Neural crest cell (in vitro differentiated cells): ENCODE measurements at places on chromosomes 5 and 9. TPM values are rescaled to one million over a fixed set of nuclear protein-coding genes. Genes with fewer than 3 reads are reported as not detected.
A peak's percentile ranks its signal among the peaks of the same experiment; 100 is the strongest.

SLC6A18 gene
- not detected in 2 replicates for total RNA-seq

GRCh38 chr9:73137286-73137899 is 14.3 kb upstream of the ANXA1 start:
- H3K27me3 ChIP-seq = no peaks in the 10 kb centered on the region
- no peak overlapping the region for H3K27ac ChIP-seq

- DNase-seq = no peak
- no peaks in the 10 kb centered on the region for H3K27me3 ChIP-seq
- peaks cover 2% of the 10 kb centered on the region for H3K36me3 ChIP-seq
- H3K4me1 ChIP-seq = no peaks in the 10 kb centered on the region
- peak overlapping the region; percentile 27 for H3K27ac ChIP-seq
- H3K4me3 ChIP-seq = no peak overlapping the region
These were observed 493.9 kb downstream of the NTRK2 start for GRCh38 chr9:85163415-85163814.

- no peak overlapping the region for H3K4me3 ChIP-seq
- H3K4me1 ChIP-seq = peaks cover 15% of the 10 kb centered on the region
- H3K27me3 ChIP-seq = no peaks in the 10 kb centered on the region
- DNase-seq = no peak
- no peak overlapping the region for H3K27ac ChIP-seq
- H3K36me3 ChIP-seq = no peaks in the 10 kb centered on the region
These were observed 53.0 kb upstream of the CPEB4 start for GRCh38 chr5:173835131-173835530.
